ENCODE measurements at places on chromosomes 4 and X.

DNA sequence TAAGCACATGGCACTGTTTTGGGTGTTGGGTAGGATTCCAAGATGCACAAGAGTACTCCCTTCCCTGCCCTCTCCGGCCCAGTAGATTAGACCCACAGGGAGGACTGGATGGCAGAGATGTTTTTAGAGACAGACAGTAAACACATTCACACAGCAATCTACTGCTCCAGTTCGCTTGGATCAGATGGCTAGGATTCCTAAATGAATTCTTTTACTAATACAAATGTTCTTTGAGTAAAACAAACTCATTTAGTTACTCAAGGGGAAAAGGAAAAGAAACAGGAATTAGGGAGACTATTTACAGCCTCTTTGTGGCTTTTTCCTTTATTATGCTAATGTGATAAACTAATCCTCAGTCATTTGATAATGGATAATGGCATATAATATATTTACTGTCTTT lies 5.9 kb downstream of the SNX25 start:
- no peak for DNase-seq

GRCh38 chr4:118081434-118081833 lies 47.1 kb downstream of the NDST3 start:
- no peak for DNase-seq

- DNase-seq = no peak
These were observed 37.8 kb upstream of the FRMD7 start for GRCh38 chrX:132165651-132166050.

GRCh38 chr4:87108142-87108546 lies 112.3 kb downstream of the KLHL8 start:
- no peak for DNase-seq

DNA sequence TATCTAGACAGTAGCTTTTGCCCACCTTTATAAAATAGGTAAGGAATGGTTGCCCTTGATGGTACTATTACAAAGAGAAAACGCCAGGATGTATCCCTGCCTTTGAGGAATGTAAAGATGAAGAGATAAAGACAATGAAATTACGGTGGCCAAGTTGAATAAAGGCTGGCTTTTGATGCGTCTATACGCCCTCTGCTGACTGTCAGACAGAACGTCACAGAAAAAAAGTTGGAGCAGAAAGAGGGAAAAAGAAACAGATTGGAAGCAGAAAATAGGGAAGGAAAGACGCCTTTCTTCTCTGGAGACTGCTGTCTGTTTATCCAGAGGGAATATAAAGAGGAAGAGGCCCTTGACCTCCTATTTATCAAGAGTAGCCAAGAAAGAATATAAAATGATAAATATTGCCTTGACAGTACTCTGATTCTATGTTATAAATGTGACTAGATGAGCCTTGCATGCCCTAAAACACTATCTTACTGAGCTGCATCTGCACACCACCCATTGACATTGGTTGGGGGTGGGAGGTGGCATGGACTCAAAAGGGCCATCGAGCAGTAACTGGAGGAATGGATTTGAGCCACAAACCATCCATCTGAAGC lies 30.6 kb downstream of the PCDH19 start:
- DNase-seq = no peak

- no peak for DNase-seq
These were observed 24.4 kb upstream of the CYP4V2 start for GRCh38 chr4:186166852-186167512.

DNA sequence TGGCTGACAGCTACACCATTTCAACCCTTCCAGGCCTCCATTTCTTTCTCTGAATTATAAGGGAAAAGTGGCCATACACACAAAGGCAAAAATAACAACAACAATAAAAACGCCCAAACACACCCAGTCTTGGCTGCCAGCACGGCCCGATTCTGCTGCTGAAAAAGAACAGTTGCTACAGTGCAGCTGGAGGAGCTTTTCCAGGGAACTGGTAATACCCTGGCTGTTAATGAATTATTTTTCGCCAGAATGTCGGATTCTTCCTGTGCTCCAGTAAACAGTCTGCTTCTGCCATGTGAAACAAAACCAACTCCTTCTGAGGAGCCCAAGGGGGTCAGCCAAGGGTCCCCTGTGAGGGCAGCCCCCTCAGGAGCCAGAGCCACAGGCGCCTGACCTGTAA lies 6.6 kb downstream of the RAI2 start:
- DNase-seq = no peak

- peak; percentile 83 for DNase-seq
These were observed at the start of gene MAP7D3 for GRCh38 chrX:136251041-136251991. MAP7D3 (minus strand) TSS chrX:136251400; CDS start chrX:136251358, 42 bp downstream.

- no peak for DNase-seq
These were observed 59.5 kb downstream of the PPA2 start for GRCh38 chr4:105414316-105414715.

DNA sequence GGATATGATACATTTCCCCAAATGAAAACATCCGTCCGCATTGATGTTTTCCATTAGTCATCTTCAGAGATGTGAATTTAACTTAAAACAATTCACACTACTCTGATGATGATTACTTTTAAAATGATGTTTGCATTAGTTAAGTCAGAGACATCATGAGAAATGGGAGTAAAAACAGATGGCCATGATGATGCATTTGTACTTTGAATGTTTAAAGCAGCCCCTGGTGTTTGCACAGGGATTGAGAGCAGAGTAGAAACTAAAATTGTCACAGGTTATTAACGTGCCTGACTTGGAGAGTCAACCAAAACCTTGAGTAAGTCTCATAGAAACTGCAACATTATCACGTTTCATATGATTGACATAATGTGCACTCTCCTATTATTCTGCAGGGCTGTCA lies 117.2 kb downstream of the CFAP299 start:
- no peak for DNase-seq

- DNase-seq = no peak
These were observed 56.1 kb downstream of the CCKAR start for GRCh38 chr4:26434030-26434639.

- DNase-seq = peak; percentile 68
These were observed 995 bp downstream of the SMARCA5 start for GRCh38 chr4:143514497-143514896.

- DNase-seq = no peak
These were observed 463.0 kb upstream of the CPEB2 start for GRCh38 chr4:14539246-14539645.

DNA sequence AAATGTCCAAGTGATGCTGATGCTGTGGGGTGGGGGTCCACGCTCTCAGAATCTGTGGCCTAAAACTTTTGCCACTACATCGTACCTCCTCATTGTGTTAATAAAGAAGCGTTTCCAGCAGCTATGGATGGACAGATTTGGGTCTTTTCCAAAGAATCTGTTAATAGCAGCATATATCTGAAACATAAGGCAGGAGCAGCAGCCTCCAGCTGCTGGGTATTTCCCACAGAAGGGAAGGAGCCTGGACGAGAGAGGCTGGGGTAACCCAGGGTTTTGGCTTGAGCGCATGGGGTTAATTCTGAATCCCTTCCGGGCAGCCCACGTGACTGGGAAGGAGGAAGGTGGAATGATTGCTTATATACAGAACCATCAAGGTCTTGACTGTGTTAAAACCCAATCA lies 332.4 kb downstream of the BCOR start:
- DNase-seq = no peak

DNA sequence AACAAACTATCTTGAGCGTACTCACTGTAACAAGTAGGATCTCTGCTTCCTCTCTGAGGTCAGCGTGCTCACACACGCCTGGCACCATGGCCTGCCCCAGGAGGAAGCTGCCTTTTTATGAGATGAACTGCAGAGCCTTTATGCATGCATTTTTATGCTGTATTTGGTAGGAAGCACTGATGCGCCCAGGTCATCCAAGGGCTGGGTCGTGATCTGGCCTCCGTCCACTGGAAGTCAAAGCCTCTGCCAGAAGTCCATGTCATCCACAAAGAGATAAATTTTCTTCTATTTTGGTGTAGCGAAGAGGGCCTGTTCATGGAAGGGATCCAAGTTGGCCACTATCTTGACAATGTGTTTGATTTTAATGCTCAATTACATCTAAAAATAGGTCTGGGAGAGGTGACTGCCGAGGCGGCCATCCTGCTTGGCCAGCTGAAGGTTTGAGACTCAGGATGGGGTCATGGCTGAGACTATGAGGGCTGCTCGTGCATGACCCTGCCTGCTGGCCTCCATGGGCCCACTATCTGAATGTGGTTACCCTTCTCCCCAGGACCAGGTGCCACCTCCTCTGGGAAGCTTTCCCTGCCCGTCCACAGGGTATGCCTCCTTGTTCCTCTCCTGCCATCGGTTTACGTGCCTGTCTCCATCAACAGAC lies 50.3 kb downstream of the HTRA3 start:
- no peak for DNase-seq

DNA sequence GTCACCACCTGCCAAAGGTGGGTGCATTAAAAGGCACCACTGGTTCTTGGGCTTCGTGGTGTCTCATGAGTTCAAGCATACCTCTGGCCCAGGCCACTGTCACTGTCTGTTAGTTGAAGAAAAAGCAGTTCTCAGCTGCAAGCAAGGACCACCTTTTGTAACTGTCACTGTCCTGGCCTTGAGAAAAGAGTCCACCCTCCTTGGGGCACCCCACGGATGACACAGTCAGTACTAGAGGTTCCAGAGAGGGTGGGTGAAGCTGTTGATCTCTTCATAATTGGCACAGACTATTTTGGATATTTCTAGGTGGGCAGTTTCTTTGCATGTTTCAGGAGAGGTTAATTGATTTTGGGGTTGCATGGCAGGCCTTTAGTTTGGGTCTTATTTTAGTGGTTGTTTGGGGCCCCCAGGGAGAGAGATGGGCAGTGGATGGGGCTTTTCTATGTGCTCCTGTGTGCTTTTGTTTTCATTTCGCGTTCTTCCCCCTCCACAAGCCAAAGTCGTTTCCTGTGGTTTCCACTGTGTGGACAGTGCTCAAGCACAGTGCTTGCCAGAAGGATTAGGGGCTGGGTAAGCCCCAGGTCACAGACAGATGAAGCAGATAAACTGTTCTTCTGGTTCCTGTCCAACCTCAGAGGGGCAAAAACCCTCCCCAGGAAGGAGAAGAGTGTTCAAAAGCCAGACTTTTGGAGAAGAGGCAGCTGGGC lies 156.2 kb upstream of the PPP1R2C start:
- DNase-seq = peak; percentile 77

DNA sequence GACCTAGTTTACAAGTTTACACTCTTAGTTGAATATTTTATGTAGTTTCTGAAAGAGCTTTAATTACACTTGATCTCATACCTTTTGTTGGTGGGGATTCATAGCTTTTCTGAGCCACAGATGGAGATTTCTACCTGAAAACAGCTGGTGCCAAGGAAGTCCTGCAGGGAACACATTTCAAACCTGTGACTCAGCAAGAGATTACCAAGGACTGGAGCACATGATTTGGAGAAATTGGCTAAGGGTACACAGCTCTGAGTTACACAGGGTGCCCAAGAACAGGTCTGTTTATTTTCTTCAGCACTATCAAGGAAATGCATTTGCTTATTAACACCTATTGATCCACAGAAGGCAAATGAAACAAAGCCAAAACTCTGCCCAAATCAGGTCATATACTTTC lies 691.5 kb downstream of the KCTD8 start:
- DNase-seq = no peak

GRCh38 chrX:54509400-54509799 lies 13.4 kb upstream of the FGD1 start:
- no peak for DNase-seq

GRCh38 chr4:112182604-112183003 lies 37.4 kb downstream of the FAM241A start:
- DNase-seq = no peak

DNA sequence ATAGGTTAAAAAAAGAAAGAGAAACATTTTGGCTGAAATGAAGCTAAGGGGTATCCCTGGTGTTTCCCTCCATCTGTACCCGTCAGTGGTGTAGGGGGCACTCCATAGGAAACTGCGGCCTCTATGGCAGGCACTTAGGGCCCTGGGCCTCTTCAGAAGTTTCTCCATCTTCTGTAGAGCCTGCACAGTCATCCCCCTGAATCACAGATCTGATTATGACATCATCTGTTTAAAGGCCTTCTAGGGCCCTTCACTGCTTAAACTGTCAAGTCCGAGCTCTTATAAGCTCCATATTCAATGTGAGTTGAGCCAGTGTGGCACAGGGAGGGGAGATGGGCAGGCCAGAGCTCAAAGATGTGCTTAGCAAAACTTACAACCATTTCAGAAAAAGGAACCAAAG lies 241.3 kb downstream of the NR3C2 start:
- DNase-seq = no peak

DNA sequence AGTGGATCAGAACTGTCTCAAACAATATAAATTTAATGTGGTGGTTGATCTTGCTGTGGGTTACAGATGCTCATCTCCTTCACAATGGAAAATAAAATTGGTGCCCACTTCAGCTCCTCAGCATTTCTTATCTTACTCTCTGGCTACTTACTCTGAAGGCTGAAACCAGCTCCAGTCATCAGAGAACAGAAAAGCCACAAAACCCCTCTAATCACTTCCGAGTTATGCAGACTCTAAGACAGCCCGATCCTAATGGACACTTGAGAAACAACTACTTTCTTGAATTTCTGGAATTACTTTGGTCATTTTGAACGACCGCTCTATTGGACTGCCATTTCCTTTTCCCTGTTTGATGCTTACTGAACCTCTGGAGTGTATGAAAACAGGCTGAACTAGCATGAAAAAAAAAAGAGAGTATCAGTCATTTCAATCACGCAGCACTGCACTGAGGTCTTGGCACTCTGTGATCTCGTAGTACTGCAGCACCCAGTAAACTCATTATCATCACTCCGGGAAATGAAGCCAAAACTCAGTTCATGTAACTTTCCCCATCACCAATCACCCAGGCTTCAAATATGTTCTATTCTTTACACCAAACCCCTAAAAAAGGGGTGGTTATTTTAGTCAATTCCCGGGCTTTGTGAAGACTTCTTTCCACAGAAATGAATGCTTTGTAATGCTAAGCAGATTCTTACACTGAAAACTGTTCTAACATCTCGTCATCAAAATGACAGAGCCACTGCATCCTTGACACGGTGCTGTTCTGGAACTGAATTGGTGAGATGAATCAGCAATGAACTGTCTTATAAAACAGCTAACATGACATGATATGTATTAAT lies 54.5 kb downstream of the TSPAN5 start:
- DNase-seq = no peak

- no peak for DNase-seq
These were observed 278.1 kb upstream of the ARSJ start for GRCh38 chr4:114257501-114257900.

- no peak for DNase-seq
These were observed 454.9 kb upstream of the FAT1 start for GRCh38 chr4:187178587-187178986.

- DNase-seq = no peak
These were observed 40.6 kb downstream of the MRPL1 start for GRCh38 chr4:77903186-77903585.

DNA sequence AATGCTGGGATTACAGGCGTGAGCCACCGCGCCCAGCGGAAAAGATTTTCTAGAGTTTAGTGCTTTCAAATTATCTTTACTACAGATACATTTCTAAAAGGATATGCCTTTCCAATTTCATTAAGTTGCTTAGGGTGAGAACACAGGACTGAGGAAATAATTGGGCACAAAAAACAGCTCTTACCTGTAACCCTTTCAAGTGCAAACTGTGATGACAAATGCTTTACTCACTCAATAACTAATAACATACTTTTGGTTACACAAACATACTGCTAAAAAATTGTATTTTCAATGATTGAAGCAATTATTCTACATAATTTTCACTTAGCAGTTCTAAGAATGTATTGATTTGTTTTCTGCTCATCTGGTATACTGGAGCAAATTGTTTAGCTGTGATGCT lies 40.2 kb downstream of the PALLD start:
- no peak for DNase-seq
